Esophagus squamous epithelium (tissue), 5 donors: ENCODE measurements at places on chromosomes 4 and X.

DNA sequence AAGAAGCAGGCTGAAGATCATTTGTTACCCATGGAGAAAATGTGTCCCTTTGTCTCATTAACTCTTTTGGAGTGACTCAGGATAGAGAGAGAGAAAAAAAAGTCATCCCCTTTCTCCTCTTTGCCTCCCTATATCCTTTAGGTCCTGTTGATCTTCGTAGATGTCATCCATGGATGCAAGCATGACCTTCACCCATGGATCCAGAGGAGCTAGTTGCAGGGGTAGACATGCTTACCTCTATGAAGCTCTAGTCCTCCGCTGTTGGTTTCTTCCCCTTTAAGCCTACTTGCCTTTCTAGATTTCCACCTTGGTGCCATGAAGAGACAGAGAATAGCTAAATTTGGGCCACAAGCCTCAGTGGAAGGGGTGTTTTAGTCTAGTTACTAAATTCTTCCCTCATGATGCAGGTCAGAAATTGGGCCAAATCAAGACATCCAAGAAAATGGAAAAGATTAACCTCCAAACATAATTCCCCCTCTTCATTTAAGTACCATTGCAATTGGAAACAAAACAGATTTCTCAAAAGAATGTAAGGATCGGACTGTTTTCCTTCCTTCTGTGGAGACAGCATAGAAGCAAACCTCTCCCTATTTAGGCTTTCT, 178.4 kb downstream of the TECRL start:
- no peak for DNase-seq

DNA sequence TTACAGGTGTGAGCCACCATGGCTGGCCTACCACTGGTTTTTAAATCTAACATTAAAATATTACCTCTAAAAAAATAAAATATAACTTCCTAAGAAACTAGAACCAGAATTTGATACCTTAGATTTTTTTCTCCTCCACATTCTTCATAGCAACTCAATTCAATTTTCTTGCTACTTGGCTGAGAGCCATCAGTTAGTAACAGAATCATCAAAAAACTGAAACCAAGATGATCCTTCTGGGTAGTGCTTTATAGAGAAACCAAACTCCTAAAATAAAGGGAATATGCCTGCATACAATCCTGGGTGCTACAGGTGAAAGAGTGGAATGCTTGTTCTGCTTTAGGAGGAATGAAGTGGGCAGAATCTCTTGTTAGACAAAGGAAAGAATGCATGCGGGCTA, 64.4 kb downstream of the RPS3A start:
- no peak for DNase-seq

DNA sequence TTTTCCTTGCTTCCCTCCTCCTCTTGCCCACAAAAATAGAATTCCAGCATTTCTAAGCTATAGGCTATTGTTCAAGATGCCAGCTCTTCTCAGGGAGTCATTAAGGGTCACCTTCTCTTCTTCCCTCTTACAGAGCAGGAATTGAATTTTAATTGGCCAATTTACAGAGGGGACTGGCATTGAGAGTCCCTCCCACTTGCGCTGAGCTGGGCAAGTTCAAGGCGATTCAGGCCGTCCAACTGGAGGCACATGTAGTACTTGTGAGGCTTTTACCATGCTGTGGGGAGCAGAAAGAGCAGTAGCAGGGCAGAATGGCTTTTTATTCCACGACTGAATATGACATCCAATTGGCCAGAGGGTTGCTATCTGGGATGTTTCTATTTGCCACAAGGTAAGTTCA, 181.9 kb downstream of the SOWAHB start:
- DNase-seq: no peak

DNA sequence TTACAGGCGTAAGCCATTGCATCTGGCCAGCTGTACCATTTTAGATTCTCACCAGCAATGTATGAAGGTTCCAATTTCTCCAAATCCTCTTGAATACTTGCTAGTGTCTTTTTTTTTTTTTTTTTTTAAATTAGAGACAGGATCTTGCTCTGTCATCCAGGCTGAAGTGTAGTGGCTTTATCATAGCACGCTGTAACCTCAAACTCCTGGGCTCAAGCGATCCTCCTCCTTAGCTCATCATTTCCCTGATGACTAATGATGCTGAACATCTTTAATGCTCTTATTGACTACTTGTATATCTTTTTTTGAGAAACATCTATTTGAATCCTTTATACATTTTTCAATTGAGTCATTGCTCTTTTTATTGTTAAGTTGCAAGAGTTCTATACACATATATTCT, 40.3 kb downstream of the HDAC8 start:
- no peak for DNase-seq

- no peak for DNase-seq
Observed at GRCh38 chrX:40468033-40468846, 112.5 kb upstream of the ATP6AP2 start.
